Kidney glomerular epithelial cell (primary cell): ENCODE measurements at places on chromosomes 3 and 15.

DNA sequence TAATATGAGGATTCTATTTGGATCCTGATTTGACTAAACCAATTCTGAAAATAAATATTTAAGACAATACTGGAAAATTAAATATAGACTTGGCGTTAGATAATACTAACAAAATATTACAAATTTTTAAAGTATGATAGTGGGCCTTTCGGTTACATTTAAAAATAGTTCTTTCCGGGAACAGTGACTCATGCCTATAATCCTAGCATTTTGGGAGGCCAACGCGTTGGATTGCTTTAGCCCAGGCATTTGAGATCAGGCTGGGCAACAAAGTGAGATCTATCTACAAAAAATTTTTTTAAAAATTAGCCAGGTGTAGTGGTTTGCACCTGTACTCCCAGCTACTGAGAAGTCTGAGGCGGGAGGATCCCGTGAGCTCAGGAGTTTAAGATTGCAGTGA, 30.3 kb upstream of the GADL1 start:
- no peak for DNase-seq

DNA sequence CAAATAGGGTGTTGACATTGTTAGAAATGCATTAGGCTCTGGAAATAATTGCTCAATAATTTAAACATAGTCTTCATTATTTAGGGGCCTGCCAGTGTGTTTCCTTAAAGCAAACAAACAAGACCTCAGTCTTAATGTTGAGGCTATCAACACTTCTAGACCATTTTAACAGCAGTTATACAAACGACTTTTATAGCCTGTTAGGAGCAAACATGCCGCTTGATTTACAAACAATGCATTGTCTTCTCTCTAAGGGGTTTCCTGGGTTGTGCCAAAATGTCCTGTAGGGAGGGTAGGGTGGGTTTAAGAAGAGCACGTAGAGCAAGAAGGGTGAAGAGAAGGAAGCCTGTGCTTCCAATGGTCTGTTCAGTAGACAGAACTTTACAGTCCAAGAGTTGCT, 53.7 kb downstream of the TPRG1 start:
- DNase-seq: no peak

DNA sequence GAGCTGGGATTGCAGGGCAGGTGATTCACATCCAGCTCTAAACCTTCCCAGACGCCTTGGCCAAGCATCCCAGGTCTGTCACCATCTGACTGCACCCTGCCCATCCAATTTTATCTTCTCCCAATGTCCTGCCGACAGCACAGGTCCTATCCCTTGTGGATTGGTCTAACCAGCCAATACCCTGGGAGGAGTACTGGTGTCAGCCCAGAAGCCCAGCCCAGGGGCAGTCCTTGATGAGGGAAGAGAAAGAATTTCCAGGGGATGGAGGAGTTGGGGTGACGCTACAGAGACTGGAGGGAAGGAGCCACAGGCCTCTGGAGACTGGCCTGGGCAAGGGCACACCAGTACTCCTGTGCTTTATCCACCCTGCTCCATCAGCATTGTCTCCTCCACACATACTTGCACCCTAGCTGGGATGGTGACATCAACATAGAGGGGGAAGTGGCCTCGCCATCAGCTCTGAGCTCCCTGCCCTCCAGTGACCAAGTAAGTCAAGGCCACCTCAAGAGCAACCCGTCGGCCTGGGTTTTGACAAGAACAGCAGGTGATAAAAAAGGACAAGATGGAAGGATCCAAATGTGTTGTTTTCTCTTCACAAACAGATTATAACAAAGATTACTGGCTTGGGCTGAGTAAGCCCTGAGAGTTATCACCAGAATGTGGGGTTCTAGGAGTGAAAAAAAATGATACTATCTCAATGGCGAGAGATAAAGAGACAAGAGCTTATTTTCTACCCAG, 114.6 kb downstream of the AQP9 start:
- DNase-seq: no peak

GRCh38 chr15:66402761-66403284, 16.1 kb downstream of the MAP2K1 start:
- DNase-seq: no peak
